Activated CD4-positive, alpha-beta memory T cell treated with anti-CD3 and anti-CD28 coated beads, Interleukin-2, amount 10 ng/mL, durations not matched to agents 7 days and 5 days (primary cell): ENCODE measurements at places on chromosomes 7 and 10. TPM values are rescaled to one million over a fixed set of nuclear protein-coding genes. Genes with fewer than 3 reads are reported as not detected.

- DNase-seq, result no peak
Observed at GRCh38 chr7:34117573-34117972, 212.2 kb downstream of the BMPER start.

- DNase-seq, result no peak
Observed at GRCh38 chr7:141014125-141014523, 628 bp downstream of the MRPS33 start.

DNA sequence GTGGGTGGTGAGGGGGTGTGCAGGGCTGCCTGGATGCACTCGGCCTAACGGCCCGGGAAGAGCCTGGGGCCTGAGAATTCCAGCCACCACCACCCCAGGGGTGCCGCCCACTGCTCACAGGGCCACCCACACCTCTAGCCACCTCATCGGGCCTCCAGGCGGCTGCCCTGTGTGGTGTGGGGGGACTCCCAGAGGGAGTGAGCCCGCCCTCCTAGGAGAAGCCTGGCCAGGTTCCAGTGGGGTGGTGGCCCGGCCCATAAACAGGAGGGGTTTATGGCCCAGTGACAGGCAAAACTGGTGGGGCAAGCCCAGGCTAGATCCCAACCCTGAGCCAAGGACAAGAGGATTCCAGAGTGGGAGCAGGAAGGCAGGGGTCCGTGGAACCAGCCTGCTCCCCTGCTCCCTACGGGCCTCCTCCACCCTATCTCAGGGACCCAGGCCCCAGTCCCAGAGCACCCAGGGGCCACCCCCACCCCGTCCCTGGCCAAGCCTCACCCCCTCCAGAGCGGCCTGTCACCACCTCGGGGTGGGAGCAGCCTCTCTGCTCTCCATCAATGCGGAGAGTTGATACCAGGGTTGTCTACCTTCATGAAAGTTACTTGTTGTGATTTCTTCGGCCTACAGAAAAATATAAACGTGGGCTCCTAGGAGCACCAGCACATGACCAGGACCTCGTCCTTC, 20.2 kb upstream of the PDGFA start:
- no peak for DNase-seq

GRCh38 chr10:62856021-62856420, 39.9 kb upstream of the EGR2 start:
- DNase-seq, result no peak

DNA sequence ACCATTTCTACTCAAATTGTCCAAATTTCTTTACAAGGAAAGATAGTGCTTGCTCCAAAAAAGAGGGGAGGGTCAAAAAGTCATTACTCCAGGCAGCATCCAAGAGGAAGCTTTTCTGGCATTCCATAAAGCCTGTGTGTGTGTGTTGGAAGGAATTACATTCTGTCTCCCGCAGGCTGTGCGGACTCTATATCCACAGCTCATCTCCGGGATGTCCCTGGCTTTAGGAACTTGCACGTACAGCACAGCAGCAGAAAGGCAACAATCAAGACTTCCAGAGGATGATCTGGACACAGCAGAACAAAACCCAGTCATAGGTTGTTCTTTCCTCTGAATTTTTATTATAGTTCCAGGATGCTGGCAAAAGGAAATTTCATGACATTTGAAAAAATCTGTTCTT, 94.8 kb downstream of the ITIH5 start:
- no peak for DNase-seq

GRCh38 chr7:106062006-106062405, 50.1 kb downstream of the SYPL1 start:
- DNase-seq, result peak; percentile 9

- DNase-seq, result no peak
Observed at GRCh38 chr10:69472544-69472943, 21.3 kb downstream of the TSPAN15 start.

- DNase-seq, result no peak
Observed at GRCh38 chr10:106439366-106439765, 725.1 kb downstream of the SORCS1 start.

GRCh38 chr7:4103352-4104091, 578.6 kb upstream of the FOXK1 start:
- DNase-seq, result no peak

DNA sequence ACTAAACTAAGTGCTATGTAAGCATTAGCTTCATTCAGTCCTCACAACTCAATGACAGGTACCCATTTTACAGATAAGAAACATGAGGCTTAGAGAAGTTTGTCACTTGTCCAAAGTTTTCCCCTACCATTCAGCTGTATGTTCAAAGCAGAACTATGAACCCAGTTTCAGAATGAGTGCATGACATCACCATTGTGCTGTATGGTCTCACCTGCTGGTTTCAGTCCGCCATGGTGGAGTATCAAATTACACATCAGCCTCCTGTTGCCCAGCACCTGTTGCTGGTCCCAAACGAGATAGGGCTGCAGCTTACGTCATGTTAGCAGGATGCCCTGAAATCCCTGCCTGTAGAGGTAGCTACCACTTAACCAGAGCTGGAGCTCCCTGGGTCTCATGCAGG, 95.0 kb downstream of the DYNC1I1 start:
- DNase-seq, result no peak

DNA sequence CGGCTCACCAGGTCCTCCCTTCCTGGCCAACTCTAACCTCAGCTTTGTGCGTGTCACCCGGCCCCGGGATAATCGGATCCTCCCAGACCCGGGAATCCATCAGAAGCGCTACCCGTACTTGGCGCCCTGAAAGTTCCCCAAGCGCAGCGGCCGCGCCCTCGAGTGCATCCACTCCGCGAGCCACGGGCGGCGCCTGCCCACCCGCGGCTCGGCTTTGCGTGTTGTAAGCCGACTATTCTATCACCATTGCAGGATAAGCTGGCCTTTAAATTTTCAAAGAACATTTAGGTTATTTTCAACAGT, 35.7 kb upstream of the EBLN1 start:
- DNase-seq, result peak; percentile 46

DNA sequence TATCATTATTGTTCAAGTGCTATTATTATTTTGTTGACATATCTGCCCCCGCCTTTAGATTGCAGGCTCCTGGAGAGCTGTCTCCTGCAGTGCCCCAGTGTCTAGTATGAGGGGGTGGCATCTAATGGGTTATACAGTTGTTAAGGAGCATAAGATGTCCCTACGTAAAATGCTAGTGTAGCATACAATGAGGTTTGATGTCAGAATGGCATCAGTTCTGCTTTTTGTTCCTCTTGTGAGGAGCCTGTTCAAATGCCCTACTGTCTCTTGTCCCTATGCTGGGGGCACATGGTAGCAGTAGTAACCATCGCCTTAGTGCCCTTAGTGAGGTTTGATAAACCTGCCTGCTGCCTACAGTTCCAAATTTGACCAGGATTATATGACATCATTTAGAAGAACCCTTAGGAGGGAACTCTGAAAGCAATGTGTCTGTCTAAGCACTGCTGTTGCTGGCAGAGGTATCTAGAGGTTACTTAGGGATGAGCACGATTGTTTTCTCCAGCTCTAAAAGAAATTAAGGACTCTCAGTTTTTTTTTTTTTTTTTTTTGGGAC, 9.7 kb downstream of the CREM start:
- DNase-seq, result no peak

GRCh38 chr7:78905436-78905835, 548.0 kb downstream of the MAGI2 start:
- no peak for DNase-seq

- DNase-seq, result no peak
Observed at GRCh38 chr10:123995082-123995460, 98.3 kb downstream of the CHST15 start.

DNA sequence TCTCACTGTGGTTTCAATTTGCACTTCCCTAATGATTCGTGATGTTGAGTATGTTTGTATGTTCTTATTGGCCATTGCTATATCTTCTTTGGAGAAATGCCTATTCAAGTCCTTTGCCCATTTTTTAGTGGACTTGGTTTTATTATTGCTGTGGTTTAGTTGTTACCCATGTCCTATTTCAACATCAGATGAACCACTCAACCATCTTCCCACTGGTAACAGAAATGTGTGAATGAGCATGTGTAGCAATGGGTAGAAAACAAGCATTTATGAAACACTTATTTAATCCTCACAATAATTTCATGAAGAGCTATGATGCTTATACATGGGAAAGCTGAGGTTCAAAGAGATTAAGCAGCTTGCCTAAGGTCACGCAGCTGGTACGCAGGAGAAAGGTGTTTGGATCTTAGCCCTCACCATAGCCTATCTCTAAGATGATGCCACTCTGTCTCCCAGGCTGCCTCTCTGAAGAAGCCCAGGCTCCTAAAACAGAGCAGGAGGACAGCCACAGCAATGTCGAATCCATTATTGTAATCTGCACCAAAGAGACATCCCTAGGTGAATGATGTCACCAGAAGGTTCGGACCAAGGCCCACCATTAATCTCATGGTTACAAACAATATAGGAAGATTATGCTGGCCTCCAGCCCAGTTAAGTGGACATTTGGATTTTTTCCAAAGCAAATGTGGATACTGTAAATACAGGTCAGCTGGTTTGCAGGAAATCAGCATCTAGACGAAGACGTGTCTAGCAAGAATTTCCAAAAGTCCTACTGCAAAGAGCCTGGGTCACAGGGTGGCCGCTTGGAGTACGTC, 447.6 kb upstream of the ZMIZ1 start:
- no peak for DNase-seq

GRCh38 chr7:114934713-114935112, 12.8 kb downstream of the MDFIC start:
- DNase-seq, result no peak

GRCh38 chr7:2134740-2135139, 98.0 kb downstream of the MAD1L1 start:
- no peak for DNase-seq

GRCh38 chr7:132580717-132581285, 4.5 kb upstream of the PLXNA4 start:
- DNase-seq, result peak; percentile 77

- no peak for DNase-seq
Observed at GRCh38 chr10:116947841-116948529, 57.0 kb downstream of the SHTN1 start.

- no peak for DNase-seq
Observed at GRCh38 chr10:101850749-101851148, 7.1 kb upstream of the KCNIP2 start.

DNA sequence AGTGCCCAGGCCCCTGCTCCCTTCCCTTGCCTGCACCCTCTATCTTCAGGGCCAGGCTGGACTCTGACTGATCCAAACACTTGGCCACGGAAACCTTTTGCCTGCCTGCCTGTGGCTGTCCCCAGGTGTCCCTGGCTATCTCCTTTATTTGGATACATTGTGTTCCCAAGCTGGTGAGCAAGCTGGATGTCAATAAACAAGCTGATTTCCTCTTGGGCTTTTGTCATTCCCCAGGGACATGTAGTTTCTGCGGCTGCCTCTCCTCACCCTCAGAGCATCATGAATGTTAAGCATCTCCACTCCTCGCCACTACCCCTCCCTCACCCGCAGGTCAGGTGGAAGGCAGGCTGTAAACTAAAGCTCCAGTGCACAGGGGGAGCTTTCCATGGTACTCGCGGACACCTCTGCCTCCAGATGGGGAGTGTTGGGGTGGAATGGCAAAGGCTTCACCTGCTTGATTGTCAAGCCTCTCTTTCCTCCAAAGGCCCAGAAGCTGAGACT, 6.9 kb downstream of the GHRHR start:
- no peak for DNase-seq

C10orf62 gene
- total RNA-seq, result not detected

KCNIP2 gene
- total RNA-seq, result 2.5 TPM

KCNH2 gene
- 0.15 TPM for total RNA-seq
